Fibroblast of skin of right biceps (primary cell): ENCODE measurements at places on chromosomes 16 and 17.

DNA sequence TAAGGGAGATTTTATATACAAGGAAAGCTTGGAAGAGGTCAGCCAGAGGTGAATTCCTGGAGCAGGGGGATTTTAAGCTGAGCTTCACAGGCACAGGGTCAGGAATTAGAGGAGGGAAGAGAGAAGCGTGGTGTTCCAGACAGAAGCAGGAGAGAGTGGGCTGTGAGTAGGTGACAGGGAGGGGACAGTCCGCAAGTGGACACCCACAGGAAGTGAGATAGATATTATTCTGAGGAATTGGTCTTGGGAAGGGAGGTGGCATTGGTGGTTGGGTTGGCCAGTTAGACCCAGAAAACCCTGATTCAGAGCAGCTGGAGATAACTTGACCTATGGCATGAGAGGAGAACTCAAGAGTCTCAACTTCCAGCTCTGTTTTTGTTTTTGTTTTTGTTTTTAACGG, 14.7 kb downstream of the PHB1 start:
- no peak for DNase-seq

- DNase-seq: no peak
Observed at GRCh38 chr17:81084680-81085419, 49.9 kb downstream of the BAIAP2 start.

DNA sequence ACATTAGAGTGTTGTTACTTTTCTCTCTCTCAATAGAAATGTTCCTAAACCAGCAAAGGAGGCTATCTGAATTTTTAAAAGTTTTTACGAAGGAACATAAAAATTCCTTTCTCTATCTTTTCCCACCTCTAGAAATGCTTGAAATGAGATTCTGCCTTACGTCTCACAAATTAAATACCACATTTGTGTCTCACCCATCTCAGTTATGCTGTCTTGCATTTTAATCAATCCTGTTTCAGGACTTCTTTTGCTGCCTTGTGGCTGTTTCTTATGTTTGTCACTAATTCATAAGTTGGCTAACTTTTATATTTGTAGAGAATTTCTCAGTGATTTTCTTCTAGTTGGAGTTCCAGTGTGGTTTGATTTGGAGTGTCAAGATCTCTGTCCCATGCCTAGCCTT, 3.5 kb downstream of the OMG start:
- DNase-seq: peak; percentile 62

- peak; percentile 66 for DNase-seq
Observed at GRCh38 chr16:396605-397004, 394 bp upstream of the NME4 start.

DNA sequence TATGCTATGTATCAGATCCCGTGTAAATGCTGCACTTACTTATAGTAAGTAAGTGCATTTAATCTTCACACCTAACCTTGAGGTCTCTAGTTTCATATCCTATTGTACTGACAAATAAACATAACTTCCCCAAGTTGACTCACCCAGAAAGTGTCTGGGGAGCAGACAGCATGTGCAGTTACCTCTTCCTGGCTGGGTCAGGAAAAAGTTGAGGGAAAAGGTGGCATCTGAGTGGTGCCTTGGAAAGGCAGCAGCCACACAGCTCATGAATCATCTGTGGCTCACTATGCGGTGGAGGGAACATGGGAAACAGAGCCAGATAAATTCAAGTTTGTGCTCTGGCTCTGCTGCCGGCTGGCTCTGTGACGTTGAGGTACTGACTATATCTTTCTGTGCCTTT, 382.0 kb upstream of the DYNLRB2 start:
- DNase-seq: peak; percentile 89

DNA sequence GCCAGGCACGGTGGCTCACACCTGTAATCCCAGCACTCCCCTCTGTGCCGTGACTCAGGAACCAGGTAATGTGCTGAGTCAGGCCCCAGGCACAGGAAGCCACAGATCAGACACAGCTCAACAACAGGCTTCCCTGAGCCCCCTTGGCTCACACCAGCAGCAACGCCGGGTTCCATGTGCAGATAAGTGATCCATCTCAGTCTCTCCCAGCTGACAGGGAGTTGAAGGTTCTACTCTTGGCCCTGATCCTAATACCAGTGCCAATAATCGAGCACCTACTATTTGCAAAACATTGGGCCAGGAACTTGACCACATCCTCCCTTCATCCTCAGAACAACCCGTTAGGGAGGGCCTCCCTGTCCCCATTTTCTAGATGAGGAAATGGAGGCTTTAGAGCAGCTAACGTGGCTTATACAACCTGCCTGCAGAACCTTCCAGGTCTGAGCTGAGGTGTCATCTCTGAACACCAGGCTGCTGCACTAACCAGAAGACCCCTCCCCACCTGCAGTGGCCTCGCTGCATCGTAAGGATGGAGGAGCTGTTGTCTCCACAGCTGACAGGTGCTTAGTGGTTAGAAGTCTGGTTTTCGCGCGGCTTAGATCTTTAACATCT, 64.8 kb upstream of the AMZ2 start:
- DNase-seq: no peak

DNA sequence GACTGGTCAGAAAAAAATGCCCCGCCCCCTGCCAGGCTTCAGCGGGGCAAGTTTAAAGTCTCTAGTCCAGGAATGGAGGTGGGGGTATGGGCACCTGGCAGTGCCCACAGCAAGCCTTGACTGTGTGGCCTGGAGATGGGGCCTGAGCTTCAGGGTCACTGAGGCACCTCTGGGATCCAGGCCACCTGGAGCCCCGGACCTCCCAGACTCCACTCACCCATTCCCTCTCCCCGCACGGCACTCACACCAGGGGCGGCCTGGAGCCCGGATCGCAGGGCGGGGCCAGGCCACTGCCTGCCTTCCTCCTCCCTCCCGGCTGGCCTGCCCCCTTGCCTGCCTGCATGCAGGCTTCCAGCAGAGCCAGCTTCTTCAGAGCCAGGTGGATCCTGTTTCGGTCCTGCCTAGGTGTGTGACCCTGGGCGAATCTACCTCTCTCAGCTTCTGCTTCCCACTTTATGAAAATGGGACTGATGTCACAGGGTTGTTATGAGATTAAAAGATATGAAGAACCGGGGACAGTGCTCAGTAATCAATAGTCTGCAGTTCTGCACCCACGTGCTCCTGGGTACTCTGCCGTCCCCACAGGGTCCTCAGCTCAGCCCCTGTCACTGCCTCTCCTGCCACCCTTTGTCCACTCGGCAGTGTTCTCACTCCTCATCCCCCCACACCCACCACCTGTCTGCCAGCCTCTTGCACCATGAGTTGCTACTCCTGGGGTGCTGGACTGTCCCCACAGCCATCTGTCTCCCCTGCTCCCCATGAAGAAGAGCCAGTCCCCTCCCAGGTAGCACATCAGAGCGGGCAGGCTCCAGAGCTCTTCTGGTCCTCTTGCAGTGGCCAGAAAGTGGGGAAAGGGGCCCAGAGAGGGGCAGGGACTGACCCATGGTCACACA, 1.2 kb upstream of the TCAP start:
- DNase-seq: no peak

- no peak for DNase-seq
Observed at GRCh38 chr17:27396045-27396444, 60.2 kb upstream of the KSR1 start.

GRCh38 chr16:25692742-25693508, 1.2 kb downstream of the HS3ST4 start:
- DNase-seq: no peak

DNA sequence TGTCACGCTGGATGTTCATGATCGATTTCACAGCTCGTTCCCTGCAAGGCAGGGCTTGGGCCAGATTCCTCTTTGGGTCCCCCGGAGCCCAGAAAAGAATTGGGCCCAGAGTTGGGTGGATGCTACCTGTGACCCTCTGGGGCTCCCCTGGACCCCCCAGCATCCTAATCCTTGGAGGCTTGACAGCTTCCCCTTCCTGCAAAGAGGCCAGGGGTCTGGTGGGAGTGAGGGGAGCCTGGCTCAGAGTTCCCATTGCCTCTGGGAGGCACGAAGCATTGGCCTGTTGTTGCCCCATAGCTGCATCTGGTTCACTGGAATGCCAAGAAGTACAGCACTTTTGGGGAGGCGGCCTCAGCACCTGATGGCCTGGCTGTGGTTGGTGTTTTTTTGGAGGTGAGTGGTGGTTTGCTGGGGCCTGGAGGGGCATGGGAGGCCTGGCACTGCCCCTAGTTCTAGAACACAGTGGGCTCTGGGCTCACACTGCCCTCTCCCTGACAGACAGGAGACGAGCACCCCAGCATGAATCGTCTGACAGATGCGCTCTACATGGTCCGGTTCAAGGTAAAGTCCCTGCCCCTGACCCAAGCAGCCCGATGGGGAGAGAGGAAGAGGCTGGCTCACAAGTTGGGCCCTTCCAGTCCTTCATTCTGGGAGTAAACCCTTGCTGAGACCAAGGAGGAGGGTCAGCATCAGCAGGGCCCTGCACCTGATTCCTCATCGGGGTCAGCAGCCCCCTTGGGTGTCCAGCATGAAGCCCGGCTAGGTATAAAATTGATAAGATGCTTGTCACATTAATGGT, 7.2 kb downstream of the CA7 start:
- no peak for DNase-seq

DNA sequence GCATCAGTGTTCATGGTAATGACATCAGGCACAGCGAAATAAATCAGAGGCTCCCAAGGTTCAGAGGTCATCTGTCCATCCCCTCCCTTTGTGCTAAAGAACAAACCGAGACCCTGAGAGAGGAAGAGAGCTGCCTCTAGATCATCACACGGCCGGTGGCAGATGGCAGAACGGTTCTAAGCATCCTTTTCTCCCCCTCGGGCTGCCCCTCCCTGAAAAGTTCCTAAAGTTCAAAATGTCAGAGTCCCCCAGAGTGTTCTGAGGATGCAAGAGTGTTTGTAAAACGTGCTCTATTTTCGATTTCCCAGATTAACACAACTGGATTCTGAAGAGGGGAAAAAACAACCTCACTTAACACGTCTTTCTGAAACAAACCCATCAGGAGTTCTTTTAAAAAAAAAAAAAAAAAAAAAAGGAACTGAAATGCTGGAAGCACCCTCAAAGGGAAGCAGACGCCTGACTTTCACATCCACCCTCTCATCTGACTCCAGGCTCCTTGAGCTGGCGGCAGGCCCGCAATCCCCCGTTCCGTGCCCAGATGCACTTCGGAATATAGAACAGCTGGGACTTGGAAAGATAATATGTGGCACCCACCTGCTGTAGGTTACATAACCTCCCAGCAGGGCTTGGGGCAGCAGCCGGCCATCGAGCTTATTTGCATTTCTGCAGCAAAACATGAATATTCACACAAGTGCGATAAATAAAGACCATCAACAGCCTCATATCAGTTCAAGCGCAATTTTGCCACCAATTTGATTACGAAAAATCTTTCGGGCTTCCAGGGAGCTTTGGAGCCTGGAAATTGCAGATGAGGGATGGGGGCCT, 115.5 kb upstream of the SMURF2 start:
- no peak for DNase-seq

DNA sequence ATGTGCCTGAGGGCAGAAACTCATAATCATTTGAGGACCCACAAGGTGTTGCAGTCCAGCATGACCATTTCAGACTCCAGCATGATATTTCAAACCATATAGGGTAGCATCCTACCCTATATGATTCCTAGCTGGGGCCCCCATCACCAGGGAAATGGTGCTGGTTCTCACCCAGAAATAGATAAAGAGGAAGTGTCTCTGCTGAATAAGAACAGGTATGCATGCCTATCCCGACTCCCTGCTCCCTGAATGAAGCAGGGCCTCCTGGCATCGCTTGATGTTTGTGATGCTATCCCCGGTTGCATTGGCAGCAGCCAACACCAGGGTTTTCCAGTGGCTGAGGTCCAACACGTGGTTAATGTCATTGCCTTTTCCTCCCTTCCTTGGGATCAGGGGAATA, 17.1 kb upstream of the HEATR6 start:
- no peak for DNase-seq

DNA sequence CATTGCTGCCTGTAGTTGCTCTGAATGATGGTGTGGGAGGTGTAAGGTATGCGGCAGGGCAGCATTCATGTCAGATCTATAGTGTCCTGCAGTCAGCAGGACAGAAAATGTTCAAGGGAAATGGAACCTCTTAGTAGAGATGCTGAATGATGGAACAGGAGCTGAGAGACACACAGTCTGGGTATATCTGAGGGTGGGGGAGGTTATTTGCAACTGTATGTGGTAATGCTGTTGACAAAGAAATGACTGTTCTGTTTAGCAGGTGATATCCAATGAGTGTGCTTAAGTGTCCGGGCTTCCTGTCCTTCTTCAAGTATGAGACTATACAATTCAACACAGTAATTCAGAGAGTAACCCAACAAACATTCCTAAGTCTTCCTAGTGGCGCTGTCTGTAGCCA, 46.6 kb downstream of the STH start:
- DNase-seq: no peak

DNA sequence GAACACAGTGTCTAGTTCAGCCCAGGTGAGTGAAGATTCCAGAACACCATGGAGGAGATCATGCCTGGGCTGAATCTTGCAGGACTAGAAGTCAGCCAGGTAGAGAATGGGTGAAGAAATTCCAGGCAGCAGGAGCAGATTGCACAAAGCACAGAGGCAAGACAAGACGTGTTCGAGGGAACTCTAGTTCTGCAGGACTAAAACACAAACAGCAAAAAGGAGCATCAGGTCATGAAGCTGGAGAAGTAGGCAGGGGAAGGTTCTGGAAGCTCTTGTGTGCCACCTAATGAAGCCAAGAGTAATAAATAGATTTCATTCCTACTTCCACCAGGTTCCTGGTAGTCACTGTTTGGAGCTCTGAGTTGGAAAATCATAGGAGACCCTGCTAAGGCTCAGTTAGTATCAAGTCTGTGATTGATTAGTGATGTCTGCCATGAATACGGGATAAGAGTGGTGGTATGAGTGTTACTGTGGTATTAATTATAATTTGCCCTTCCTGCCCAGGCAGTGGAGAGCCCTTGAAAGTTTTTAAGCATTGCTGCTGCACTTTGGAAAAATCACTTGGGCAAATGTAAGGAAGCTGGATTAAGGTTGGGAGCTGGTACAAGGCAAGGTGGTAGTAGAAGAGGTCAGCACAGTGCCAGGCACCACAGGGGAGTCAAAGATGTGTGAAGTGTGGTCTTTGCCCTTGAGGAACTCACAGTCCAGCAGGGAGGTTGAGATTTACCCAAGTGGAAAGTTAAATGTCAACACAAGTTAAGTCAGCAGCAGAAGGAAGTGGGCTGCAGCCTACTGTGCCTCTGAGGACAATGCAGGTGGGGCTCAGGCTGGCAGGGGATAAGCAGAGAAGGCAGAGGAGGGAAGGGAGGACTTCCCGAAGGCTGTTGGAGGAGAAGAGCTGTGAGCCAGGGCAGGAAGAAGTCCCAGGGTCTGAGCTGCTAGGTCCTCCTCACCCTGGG, 13.5 kb upstream of the FOXN1 start:
- no peak for DNase-seq

GRCh38 chr16:67249178-67250044, 632 bp downstream of the SLC9A5 start:
- peak; percentile 38 for DNase-seq
